PC-9 (cell line): ENCODE measurements at places on chromosomes 5 and 9.

DNA sequence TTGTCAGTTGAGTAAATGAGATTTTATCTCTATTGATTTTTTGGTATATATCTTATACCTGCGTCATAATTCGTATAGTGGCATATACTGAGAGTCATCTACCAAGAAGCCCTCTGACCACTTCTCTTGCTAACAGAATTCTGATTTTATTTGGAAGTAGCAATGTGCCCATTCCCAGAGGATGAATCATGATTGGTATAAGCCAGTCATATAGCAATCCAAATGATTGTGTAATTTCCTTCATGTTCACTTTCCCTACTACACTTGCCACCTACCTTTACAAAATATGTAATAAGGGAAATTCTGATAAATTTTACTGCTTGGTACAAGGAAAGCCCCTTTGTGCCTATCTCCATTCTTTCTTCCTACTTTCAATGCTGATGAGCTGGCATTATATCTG is 16.1 kb upstream of the ZNF462 start:
- no peak for DNase-seq

DNA sequence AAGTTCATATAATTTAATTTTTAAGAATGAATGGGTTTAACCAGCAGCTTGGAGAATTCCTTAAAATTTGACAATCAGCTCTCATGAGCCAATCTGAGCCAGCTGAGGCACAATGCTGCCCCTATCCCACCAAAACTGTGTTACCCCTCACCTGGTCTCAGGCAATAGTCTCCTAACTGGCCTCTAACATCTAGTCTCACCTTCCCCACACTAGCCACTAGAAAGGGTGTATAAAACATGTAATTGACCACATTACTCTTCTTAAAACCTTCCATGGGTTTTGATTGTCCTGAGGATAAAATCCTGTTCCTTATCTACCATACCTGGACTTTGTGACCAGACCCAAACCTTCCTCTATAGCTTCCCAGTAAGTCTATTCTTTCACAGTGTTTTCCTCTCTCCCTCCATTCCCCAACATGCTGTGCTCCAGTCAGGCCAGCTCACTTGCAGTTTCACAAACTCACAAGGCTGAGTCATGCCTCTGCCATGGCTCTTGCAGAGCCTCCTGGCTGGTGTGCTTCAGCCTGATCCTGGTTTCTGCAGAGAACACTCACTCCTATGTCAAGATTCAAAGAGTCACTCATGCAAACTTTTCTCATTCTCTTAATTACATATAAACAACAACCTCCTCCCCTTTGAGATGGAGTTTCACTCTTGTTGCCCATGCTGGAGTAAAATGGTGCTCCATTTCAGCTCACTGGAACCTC is 16.0 kb upstream of the ZCCHC7 start:
- peak; percentile 9 for DNase-seq

DNA sequence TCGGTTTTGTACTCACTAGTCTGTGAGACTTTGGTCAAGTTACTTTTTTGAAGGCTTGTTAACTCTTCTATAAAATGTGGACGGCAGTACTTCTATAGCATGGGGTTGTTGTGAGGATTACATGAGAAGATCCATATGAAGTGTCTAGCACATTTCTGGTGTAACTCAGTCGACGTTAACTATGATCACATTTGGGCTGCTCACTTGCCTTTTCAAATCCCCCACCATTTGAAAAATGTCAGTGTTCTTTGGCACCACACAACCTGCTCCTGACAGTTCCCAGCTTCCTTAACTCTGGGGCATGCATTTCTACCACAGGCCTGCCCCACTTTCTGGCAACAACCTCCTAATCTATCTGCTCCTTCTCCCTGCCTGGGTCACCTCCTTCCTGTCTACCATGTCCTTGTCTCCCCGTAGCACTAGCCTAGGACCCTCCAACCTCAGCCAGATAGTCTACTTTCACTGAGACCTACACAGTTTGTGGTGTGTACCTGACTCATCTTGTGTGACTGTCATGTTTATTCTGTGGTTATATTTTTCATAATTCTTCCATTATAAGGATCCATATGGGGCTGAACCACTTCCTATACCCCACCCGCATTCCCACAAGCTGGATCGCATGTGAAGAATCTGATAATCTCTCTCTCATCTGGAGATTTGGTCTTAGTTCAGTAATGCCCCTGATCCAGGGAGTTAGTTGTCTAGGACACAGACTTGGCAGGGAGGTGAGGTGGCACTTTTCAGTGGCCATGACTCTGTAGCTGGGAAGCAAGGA is 30.2 kb upstream of the BASP1 start:
- DNase-seq, result no peak

DNA sequence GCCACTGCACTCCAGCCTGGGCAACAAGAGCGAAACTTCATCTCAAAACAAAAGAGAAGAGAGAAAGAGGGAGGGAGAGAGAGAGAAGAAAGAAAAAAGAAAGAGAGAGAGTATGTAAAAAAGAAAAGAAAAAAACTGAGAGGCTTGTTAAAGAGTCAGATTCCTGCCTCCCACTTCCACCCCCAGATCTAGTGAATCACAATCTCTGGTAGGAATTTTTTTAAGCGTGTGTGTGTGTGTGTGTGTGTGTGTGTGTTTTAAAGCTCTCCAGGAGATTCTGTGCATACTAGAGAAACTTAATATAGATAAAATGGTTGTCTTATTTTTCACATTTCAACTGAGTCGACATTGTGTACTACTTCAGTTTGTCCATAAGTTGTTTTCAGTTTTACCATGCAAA is 32.0 kb downstream of the SAR1B start:
- no peak for DNase-seq

DNA sequence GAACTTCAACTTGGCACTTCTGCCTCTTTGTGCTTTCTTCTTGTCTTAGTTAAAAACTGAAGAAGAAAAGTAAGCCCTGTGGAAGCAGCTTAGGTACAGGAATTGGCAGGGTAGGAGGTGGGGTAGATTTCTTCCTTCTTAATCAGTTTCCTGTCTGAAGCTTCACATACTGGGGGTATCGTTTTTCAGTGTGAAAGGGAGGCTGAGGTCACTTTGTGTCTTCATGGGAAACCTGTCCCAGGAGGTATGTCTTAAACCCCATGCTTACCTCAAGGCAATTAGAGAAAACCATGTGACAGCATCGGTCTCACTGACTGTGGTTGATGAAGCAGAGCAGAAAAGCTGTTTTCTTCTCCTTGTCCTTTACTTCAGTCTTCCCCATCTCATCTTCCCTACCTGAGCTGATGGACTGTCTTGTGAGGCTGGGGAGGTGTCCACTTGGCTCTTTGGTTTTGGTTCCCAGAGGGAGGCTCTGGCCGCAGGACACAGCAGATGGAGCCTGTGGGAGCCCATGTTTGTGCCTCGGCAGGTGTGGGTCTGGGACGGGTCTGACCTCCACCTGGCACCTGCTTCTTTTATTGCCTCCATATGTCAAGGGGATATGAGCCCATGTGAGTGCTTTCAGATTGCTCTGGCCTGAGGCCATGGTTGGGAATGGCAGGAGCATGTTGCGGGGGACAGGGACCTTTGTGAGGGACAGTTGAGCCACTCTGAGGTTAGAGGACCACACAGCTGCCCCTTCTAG is 47.0 kb downstream of the SH3GL2 start:
- DNase-seq, result no peak

DNA sequence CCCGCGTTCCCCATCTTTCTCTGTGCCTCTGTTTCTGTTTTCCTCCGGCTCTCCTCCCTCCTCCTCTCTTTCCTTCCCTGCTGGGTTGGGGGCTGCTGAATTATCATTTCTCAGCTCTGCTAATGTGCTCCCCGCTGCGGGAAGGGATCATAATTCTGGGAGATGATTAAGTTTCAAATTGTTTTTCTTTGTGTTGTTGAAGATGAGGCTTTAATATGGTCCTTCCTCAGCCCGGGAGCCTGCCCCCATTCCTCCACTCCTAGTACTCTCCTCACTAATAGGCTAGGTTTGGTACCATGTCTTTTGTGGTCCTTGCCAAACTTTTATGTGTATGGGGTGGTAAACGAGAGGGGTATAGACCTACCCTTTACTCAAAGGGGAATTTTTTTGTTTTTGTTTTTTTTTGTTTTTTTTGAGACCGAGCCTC is 5.7 kb upstream of the PCDH1 start:
- DNase-seq, result no peak

DNA sequence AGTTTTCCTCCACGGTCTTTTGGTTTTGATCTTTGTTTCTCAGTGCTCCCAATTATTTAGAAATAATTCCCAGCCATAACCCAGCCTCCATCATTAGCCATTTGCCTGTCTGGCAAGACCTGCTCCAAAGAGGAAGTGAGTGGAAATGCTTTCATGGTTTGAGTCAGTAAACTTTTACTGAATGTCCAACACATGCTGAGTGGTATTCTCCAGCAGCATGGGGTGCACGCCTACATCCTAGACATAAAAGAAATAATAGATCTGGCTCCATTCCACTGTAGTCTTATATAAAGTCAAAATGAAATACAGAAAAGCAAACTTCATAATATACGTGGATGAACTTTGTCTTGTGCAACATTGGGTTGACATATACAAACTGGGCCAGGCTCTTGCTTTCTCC is 757.2 kb downstream of the TLE1 start:
- no peak for DNase-seq

DNA sequence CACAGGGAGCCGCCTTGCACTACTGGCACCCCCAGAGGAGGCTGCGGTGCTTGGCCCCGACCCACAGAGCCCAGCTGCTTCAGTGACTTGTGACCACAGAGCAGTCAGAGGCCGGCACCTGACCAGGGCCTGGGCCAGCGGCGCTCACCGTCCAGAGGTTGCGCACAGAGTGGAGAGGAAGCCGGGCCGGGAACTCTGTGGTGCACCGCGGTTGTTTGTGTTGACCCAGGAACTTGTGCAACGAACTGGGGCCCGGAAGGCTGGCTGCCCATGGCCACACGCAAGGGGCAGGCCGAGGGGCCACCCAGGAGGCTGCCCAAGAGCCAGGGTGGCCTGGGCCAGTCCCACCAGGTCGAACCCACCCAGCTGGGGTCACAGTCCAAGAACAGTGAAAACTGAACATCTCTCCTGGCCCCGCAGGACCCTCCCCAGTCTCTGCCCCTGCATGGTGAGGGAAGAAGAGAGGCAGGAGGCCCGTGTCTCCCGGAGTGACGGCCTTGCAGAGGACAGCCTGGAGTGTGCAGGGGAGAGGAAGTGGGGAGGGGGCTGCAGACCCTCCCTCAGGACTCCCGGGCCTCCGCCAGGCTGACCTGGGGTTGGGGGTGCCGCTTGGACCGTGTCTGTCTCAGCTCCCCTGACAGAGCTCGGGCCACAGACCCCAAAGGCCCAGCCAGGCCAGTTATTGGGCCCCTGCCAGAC is 42.8 kb upstream of the EGFL7 start:
- no peak for DNase-seq

DNA sequence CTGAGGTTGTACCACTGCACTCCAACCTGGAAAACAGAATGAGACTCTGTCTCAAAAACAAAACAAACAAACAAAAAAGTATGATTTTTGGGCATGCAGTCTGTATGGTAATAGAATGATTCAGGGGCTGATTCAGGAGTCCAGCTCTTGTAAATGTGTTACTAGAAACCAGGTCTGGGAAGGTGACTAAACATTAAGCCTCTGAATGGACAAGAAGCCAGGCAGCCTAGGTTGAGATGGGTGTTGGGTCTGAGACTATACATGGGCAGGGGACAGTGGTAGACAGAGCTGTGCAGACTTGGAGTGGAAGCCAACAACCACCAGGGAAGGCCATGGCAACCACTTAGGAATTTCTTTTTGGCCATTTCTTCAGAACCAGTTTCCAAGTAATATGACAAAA is 64.9 kb upstream of the TLE1 start:
- no peak for DNase-seq

DNA sequence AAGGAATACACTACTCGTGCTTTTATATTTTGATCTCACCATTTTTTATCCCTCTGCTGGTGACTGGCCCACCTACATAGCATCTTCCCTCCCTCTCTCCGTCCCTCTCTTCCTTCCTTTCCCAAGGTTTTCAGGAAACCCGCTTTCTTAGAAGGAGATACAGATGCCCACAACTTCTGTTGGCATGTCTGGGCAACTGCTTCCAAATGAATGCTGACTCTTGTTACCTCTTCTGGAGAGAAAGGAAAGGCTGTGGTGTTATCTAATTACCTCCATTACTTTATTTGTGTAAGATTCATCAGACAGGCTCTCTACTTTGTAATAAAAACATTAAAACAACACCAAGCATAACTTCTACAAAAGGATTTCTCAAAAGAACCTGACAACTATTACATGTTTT is 20.2 kb downstream of the FANCC start:
- no peak for DNase-seq

- peak; percentile 49 for DNase-seq
Observed at GRCh38 chr9:34664281-34665066, 2.0 kb upstream of the CCL27 start.

GRCh38 chr5:124996764-124997077 is 250.3 kb upstream of the ZNF608 start:
- peak; percentile 72 for DNase-seq

- no peak for DNase-seq
Observed at GRCh38 chr9:18869725-18870124, 163.3 kb downstream of the SAXO1 start.

GRCh38 chr5:129431406-129431805 is 28.7 kb upstream of the ADAMTS19 start:
- DNase-seq, result no peak

- DNase-seq, result no peak
Observed at GRCh38 chr5:138603249-138603920, 28.2 kb upstream of the HSPA9 start.

GRCh38 chr5:145811834-145812625 is 23.1 kb downstream of the PRELID2 start:
- no peak for DNase-seq

DNA sequence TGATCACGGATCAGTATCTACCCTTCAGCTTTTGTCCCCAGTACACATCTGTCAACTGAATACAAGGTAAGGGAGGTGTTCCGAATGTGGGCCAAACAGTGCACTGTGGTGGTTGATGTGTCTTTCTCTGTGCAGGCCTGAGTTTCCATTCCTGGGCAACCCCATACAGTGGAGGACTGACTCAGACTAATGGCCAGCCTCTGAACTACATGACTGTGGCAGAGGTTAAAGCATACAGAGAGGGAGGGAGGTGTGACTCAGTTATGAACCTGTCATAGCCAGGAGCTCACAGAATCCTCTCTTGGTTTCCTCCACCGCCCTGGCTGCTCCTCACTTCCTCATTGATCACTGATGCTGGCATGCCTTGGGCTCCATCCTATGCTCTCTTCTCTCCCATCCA is 136.4 kb upstream of the TAS2R1 start:
- peak; percentile 58 for DNase-seq

- DNase-seq, result no peak
Observed at GRCh38 chr5:119318256-119318894, 37.4 kb upstream of the TNFAIP8 start.

- DNase-seq, result no peak
Observed at GRCh38 chr9:103281126-103281525, 286.0 kb downstream of the CYLC2 start.

- DNase-seq, result no peak
Observed at GRCh38 chr9:211557-211956, 3.1 kb upstream of the DOCK8 start.
